ENCODE measurements at places on chromosomes 12 and 14. TPM values are rescaled to one million over a fixed set of nuclear protein-coding genes. Genes with fewer than 3 reads are reported as not detected.

DNA sequence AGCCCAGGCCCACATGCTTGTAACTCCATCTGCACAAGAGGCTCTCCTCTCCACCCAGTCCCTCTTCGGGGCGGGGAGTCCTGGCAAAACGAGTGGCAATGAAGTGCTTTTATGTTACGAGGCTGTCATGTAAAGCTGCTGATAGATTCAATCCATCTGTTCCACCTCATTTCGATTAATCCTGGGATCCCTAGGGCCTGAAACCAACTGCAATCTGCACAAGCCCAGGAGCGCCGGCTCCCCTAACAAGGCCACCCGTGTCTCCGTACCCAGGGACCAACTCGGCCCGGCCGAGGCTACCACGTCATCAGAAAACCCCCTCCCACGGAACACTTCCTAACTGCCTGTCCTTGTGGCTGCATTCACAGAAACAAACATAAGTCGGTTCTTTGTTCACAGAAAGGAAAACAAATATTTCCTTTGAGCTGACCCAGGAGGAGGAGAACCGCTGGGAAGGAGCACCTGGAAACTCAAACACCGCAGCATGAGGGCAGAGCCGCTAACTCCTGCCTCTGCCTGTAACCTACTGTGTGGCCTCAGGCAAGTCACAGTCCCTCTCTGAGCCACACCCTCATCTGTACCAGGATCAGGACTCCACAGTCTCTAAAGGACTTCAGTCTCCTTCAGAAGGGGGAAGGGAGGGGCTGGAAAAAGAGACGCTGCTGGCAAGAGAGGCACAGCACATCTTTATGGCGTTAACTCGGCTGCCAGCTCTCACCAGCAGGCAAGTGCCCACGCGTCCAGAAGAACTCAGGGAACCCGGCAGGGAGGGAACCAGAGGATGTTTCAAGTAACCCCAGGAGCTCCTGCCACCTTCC, 47.8 kb downstream of the CCDC88C start:
- peak; percentile 85 for DNase-seq

- peak; percentile 31 for DNase-seq
Observed at GRCh38 chr12:45235087-45236025, 19.5 kb downstream of the ANO6 start.

GRCh38 chr12:115691123-115691522, 586.4 kb downstream of the MED13L start:
- DNase-seq = no peak

GRCh38 chr12:94930216-94930654, 73.3 kb downstream of the NDUFA12 start:
- no peak for DNase-seq

- no peak for DNase-seq
Observed at GRCh38 chr14:102434647-102435175, 72.0 kb downstream of the TECPR2 start.

RAN gene
- total RNA-seq = 505 TPM

EVL gene
- 78.6 TPM for total RNA-seq

NOVA1 gene
- total RNA-seq = 10.0 TPM

RAD51AP1 gene
- 4.0 TPM for total RNA-seq

All from lung (tissue), 17 donors.